ENCODE measurements at places on chromosomes 4 and X.

GRCh38 chrX:107450823-107451509, 1.5 kb downstream of the FRMPD3 start:
- DNase-seq: no peak

GRCh38 chr4:140251571-140251970, 97.6 kb upstream of the MAML3 start:
- no peak for DNase-seq

GRCh38 chr4:184363258-184363657, 111.1 kb downstream of the IRF2 start:
- no peak for DNase-seq

DNA sequence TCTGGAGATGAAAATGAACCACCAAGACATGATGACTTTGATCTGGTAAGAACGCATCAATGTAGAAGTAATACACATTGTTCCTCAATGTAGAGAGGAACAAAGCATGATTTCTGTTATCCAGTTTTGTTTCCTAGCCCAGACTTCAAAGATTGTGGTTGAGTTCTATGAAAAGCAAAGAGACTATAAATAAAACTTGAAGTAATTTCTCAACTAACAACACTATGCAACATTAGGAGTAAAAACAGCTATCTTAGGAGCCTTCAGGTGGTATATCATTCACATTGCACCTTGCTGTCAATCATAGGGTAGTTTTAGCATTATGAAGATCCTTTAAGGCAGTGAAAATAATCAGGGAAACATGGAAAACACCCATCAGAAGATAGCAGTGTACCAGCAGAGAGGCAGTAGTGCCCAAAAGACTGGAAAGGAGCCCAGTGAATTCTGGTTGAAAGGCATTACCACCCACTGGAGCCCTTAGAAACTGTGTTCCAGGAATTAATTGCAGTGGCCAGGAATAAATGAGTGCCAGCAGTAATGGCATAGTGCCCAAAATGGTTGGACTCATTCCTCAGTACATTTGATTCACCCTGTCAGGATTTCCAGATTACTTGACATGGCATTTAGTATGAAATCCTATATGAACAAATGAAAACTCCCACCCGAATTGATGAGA, 300.7 kb upstream of the CXXC4 start:
- DNase-seq: no peak

DNA sequence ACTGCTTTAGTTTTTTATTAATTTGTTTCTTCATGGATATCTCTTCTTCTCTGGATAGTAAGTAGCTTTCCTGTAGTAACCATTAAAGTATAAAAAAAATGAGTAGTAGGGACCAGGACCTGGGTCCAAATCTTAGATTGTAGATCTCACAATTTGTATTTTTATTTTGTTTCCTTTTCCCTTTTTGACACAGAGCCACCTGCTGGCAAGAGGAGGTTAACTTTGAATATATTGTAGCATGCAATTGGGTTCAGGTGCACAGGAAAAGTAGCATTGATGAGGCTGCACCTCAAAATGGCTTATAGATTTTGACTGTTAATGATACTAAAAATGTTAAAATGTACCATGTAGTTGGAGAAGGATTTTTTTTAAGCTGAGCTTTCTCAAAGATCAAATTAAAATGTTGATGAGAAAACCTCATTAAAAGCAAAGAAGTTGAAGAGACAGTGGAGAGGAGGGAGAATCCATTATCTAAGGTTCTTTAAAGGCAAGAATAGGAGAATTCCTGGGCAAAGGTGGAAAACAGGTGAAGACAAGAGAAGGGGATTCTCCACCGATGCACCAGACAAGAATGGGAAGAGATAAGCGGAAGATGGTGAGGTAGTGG, 48.3 kb upstream of the HPGDS start:
- no peak for DNase-seq
